ENCODE measurements at places on chromosomes 5 and 9.
A peak's percentile ranks its signal among the peaks of the same experiment; 100 is the strongest.

DNA sequence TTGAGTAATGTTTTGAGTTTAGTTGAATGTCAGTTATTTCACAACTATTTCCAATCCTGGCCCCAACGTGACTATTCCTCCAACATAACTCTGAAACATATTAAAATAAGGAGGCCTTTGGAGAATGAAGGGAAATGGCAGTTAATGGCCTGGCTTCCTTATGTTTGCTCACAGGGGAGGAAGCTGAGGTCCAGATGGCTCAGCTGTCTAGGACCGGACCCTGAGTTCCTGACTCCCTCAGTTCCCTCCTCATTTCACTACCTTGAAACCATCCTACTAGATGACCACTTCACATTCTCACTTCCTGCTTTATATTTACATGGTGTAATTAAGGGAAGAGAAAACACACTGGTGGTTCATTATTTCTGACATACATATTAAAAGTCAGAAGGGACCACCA is 6.6 kb downstream of the OTULINL start:
- DNase-seq, result no peak

DNA sequence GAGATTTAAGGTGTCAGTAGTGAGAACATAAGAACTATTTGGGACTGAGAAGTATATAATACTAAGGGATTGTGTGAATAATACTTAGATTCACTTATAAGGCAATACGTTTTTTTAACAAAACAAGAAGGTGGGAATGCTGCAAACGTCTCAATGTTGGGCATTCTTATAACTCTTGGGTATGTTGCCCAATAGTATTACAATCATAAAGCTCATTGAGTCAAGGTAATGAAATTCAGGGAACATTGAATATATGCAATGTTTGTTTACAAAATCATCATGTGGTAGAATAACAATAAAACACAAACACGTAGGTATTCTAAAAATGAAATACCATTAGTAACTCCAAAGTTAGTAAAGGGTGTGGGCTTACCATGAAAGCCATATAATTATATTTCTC is 400.7 kb downstream of the KIAA0825 start:
- DNase-seq, result no peak

GRCh38 chr5:159531554-159532105 is 201.3 kb upstream of the IL12B start:
- no peak for DNase-seq

- DNase-seq, result no peak
Observed at GRCh38 chr9:86405926-86406325, 51.7 kb upstream of the TUT7 start.

- no peak for DNase-seq
Observed at GRCh38 chr5:66558560-66558959, 37.6 kb upstream of the MAST4 start.

DNA sequence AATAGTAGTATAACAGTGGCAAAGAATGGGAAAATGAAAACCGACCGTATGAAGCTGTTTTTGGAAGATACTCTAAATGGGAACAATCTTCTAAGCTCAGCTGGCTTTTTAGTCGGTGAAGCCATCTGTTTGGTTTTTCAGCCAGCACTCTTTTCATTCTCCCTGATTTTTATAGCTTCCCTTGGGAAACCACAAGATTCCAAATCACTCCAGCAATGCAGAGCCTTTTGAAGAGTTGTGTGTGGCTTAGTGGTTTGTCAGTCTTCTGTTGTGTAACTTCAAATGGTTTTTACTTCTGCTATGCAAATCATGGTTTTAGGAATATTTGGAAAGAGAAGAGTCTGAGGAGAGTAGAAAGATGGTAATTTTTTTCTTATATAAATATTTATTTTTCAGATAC is 180.7 kb downstream of the KDM4C start:
- no peak for DNase-seq

DNA sequence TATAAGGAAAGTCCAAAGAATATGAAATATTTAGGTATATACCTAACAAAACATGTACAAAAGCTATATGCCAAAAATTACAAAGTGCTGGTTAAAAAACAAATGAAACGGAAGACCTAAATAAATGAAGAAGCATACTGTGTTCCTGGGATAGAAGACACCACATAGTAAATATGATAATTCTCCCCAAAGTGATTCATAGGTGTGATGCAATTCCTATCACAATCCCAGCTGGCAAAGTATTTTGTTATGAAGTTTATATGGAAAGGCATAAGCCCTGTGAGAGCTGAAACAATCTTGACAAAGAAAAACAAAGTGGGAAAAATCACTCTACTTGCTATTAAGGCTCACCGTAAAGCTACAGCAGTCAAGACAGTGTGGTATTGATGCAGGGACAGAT is 2.6 kb upstream of the SMIM23 start:
- DNase-seq, result no peak

- no peak for DNase-seq
Observed at GRCh38 chr5:472076-472655, 29.2 kb downstream of the EXOC3 start.

GRCh38 chr9:136511670-136512592 is 29.1 kb upstream of the SEC16A start:
- DNase-seq, result no peak

GRCh38 chr9:133701981-133702797 is 36.0 kb downstream of the SARDH start:
- peak; percentile 77 for DNase-seq

DNA sequence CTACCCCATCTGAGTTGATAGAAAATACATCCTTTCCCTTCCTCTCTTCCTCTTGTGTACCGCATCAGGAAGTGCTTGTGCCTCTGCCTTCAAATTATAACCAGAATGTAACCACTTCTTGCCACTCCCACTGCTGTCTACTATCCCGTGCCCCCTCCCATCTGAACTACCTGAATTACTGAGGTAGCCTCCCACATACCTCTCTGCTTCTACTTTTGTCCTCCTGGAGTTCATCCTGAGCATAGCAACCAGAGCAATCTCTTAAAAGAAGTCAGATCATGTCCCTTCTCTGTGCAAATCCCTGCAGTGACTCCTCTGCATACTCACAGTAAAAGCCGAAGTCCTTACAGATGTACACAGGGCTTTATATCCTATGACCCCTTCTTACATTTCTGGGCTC is 23.0 kb downstream of the SV2C start:
- no peak for DNase-seq

DNA sequence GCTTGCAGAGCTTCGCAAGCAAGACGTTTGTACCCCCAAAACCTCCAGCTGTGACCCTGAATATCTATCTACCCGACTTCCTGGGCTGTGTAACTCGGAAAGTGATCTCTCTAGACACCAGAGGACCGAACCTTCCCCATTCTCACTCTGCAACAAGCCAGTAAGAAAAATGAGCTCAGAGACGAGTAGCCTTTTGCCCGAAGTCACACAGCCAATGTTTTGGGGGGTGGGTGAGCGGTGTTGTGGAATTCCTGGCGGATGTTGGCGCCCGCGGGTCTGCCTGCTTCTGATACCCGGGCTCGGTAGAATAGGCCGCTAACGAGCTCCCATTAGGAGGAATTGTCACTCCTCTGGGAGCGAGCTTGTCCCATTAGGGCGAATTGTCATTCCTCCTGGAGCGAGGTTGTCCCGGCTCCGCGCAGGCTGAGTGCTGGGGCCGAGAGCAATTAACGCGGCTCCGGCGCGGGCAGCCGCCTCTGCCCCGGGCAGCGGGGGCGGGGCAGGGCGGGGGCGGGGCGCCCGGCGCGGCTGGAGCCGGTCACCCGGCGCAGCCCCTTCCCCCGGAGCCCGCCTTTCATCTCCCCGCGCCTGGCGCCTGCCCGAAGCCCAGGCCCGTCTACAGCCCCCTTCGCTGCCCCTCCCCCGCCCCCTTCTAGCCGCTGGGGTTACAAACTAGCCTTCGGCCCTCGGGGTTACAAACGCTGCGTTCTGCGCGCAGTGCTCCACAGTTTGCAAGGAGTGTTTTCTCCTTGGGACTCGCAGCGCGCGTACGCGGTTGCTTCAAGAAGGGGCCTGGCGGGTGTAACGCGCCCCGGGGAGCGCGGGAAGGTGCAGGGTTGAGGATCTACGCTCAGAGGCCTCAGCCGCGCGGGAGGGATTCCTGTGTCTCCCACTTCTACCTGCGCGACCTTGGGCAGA is 3.5 kb upstream of the MSX2 start:
- no peak for DNase-seq

- no peak for DNase-seq
Observed at GRCh38 chr5:154199263-154199662, 8.7 kb downstream of the GALNT10 start.
